Left ventricle myocardium inferior (tissue), 1 donor: ENCODE measurements at places on chromosomes 3 and 15.
A peak's percentile ranks its signal among the peaks of the same experiment; 100 is the strongest.

GRCh38 chr15:69275933-69276560 lies 22.7 kb upstream of the PAQR5 start:
- no peak for DNase-seq

GRCh38 chr3:33807191-33807590 lies 8.8 kb downstream of the PDCD6IP start:
- peak; percentile 27 for DNase-seq

DNA sequence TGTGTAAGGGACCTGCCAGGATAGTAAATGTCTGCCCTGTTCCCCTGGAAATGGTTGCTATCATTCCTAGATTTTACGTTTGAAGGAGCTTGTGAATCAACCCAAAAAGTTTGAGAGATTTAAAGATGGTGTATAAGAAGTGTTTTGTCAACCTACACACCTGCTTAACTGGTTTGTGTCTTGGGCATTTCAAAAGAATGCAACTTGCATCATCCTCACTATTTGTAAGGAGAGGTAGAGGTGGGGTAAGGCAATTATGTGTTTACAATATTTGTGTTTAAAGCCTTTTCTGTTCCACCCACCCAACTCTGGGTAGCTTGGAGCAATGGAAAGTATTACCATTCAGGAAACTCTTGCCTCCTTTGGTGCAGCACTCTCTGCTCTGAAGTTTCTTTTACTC lies 314.2 kb upstream of the RARB start:
- DNase-seq: no peak

GRCh38 chr3:121515862-121516261 lies 29.9 kb downstream of the POLQ start:
- DNase-seq: no peak

DNA sequence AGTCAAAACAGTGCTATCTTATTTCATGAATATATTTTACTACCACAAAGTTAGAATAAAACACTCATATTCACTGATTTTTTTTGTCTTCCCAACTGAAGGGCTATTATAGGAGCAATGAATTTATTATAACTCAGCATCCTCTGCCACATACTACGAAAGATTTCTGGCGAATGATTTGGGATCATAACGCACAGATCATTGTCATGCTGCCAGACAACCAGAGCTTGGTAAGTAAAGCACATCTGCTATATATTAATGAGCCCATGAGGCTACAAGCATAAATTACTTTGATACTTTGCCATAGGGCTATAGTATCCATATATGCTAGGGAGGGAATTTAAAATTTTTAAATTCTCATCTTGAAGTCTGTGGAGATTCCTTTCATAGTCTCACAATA lies 95.9 kb downstream of the FEZF2 start:
- DNase-seq: no peak

- no peak for DNase-seq
These were observed 458.3 kb downstream of the MFSD1 start for GRCh38 chr3:159260049-159260662.

DNA sequence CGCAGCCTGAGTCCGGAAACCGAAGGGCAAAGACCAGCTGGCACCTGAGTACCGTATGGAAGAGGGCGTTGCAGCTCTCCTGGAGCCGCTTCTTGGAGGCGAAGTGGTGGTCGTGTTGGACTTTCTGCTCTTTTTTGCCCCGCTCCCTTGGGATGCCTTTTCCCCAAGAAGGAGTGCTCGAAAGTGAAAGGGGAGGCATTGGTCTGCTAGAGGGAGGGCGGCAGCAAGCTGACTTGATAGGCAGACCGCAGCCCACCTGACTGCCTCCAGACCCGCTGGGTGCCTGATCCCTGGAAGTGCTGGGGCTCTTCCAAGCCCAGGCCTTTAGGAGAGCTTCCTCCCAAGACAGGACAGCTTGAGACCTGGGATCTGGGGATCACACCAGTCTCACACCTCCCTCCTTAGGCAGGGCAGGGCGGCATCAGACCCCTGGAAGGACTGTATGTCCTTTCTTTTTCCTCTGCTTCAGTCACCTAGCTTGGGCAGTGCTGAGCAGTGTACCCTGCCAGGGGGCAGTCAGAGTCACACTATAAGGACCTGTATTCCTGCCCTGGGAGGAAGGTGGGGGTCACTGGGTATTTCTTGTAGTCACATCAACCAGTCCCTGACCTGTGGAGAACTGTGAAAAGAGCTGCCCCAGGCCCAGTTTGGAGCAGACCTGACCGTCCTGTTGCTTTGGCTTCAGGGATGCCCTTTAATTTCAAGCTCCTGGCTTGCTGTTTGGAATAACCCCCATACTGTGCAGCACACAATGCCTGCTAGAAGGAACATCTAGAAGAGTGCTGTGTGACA lies 2.1 kb downstream of the ACVR2B start:
- no peak for DNase-seq

- no peak for DNase-seq
These were observed 46.0 kb downstream of the CA12 start for GRCh38 chr15:63335543-63336240.

DNA sequence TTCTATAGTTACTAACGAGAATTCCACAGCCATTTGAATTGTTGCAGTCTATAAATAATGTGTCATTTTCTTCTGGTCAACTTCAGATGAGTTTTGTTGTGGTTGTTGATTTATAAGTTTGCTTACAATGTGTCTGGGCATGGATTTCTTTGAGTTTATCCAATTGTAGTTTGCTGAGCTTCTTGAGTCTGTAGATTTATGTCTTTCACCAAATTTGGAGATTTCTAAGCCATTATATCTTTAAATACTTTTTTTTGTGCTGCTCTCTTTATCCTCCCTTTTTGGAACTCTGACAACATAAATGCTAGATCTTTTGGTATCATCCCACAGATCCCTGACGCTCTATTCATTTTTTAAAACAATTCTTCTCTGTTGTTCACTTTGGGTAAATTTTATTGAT lies 63.2 kb upstream of the NDUFB4 start:
- no peak for DNase-seq

DNA sequence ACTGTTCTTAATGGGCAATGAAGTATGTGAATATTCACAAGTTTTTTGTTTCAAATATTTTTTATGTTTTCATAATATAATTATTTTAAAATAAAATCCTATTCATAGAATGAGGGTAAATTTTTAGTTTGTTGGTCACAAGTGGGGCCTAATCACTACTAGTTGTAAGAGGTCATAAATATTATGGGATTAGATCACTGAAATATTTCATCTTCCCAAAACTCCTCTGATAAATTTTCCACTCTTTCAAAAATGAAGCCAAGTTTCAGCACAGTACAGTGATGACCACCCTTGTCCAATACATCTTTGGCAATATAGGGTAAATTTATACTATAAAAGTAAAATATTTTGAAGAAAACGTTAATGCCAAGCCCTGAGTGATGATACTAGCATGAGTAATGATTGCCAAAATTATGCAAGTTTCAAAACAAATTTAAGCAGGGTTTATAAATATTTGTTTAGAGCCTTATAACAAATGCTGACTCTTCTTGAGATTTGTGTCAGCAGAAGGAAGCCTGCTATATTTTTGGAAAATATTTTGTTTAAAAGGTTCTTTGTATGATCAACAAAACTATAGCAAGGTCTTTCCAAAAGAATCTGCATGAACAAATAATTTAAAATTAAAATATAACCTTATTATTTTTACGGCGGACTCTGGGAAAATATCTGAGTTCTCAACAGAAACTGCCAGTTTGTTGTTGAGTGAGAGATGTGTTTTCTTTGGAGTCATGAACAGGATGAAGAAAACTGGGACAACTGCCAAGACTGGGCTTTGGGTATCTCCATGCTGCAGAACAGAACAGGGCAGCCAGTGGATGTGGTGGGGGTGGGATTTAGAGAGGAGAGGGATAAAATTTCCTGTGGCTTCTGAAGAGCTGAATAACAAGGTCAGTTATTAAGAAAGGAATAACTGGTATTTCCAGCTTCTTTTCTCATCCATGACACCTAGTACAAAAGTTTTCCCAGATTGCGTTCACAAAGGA lies 17.9 kb upstream of the TM4SF1 start:
- DNase-seq: no peak

GRCh38 chr15:90062023-90062442 lies 40.2 kb downstream of the IDH2 start:
- DNase-seq: peak; percentile 54

DNA sequence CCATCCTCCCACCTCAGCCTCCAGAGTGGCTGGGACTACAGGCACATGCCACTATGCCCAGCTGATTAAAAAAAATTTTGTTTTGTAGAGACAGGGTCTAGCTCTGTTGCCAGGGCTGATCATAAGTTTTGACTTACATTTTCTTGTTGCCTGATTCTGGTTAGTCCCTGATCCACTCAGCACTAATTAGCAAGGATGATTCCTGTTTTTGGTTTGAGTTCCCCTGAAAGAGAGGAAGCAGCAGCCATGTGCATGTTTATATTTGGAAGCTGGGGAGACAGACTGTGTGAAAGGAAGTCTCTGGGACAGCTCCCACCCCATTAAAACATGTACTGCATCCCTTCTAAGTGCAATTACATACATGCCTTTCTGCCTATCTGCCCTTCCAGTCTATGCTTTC lies 3.6 kb upstream of the NCK1 start:
- DNase-seq: no peak

DNA sequence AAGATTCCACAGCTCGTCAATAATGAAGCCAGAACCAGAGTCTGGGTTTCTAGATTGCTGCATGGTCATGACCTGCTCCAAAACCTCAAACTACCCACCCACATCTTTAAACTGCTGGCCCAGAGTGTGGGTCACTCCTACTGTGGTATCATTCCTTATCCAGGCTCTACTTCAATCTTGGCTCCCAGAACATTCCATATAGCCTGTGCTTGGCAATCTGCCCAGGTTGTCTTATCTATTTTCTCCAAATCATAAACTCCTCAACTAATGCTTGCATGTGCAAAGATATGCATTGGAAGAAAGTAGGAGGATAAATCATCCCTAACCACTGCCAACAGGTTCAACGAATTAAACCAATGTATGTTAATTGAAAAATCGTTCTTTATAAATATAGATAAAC lies 169.7 kb downstream of the ANXA2 start:
- no peak for DNase-seq

- DNase-seq: no peak
These were observed 11.6 kb upstream of the TAFA4 start for GRCh38 chr3:68943753-68944500.

DNA sequence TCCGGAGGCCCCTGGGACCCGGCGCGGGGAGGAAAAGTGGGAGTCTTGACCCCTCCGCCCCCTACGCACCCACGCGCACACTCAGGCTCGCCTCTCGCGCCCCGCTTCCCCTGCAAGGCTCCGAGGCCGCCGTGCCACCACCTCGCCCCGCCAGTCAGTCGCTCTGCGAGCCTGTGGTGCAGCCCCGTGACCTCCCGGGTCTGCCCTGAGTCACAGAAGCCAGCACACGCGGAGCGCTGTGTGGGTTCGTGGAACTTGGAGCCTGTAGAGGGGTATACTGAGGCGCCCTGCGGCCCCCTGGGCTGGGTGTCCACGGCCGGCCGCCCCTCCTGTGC lies 380 bp upstream of the ALS2CL start:
- DNase-seq: no peak

- no peak for DNase-seq
These were observed 44.1 kb downstream of the LIPC start for GRCh38 chr15:58475573-58476524.

DNA sequence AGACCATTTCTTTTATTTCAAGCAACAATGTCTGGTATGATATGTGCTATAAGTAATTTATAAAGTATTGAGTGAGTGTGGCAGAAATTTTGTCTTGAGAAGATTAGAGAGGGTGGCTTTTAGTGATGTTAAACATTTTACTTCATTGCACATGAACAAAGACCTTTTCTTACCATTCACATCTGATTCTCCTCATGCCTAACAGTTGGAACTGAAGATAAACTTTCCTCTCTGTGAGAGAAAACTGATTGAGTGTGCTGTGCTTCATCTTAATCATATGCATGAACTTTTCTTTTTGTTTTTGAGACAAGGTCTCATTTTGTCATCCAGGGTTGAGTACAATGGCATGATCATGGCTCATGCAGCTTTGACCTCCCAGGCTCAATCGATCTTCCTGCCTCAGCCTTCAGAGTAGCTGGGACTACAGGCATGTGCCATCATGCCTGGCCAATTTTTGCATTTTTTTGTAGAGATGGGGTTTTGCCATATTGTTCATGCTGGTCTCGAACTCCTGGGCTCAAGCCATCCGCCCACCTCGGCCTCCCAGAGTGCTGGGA lies 377.7 kb upstream of the GOLIM4 start:
- no peak for DNase-seq

- no peak for DNase-seq
These were observed 139.6 kb downstream of the RBPMS2 start for GRCh38 chr15:64635499-64636495.

GRCh38 chr3:53919741-53920140 lies 28.1 kb upstream of the SELENOK start:
- no peak for DNase-seq

DNA sequence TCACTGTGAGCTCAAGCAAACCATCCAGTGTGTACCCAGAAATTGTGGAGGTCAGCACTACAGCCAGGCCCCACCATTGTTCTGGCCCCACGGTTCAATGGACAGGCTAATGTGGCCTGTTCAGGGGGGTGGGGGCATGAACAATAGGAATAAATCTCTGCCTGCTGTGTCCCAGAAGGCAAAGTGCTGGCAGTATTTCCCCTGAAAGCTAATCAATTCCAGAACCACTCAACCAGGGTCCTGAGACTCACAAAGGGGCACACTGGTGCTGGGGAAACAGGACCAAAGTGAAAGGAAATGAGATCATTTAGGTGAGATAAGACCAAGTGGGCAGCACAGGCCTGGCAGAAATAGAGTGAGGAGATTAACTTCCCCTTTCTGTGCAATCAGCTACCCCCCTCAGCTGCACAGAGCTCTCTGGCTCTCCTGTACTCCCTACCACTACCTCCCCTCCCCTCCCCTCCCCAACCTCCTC lies 11.5 kb downstream of the CRYGS start:
- no peak for DNase-seq

GRCh38 chr15:44319385-44319784 lies 30.9 kb downstream of the GOLM2 start:
- no peak for DNase-seq

DNA sequence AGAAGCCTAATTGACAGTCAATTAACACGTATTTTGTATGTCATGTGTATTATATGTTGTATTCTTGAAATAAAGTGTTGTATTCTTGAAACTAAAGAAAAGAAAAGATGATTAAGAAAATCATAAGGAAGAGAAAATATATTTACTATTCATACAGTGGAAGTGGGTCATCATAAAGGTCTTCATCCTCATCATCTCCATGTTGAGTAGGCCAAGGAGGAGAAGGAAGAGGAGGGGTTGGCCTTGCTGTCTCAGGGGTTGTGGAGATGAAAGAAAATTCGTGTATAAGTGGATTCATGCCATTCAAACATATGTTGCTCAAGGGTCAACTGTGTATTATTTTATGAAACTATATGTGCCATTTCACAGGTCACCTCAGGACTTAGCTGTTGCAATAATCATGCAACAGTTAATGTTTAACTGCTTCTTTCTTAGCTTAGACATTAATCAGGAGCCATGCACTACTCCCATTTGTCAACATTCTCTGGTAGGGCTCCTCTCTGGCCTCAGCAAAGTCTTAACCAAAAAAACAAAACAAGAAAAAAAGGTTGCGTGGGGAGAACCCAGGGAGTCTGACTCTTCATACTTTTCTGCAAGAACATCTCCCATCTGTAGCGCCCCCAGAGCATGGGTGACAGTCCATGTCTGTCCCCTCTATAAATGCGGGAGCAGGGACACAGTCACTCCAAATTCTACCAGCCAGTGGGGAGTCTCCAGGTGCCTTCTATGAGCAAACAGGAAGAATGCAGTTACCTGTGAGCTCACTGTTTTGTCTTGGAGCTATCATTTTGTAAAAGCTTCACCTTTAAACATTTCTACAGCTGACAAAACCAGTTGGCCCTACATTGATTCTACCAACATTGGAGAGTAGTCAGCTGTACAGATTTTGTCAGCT lies 19.9 kb upstream of the LRRC2 start:
- no peak for DNase-seq
